ENCODE measurements at places on chromosomes 4 and X. TPM values are rescaled to one million over a fixed set of nuclear protein-coding genes. Genes with fewer than 3 reads are reported as not detected.

The UGT2B11 gene
- not detected for total RNA-seq

The ZFYVE28 gene
- 2.7 TPM for total RNA-seq

The GAGE2A gene
- total RNA-seq: not detected

The GUCY1B1 gene
- 29.6 TPM for total RNA-seq

The NAP1L2 gene
- 2.4 TPM for total RNA-seq

The TEX11 gene
- total RNA-seq: not detected

The GYPB gene
- 0.81 TPM for total RNA-seq

The NAA11 gene
- total RNA-seq: under 0.01 TPM

The RASSF6 gene
- total RNA-seq: 1.3 TPM

The TMPRSS11A gene
- not detected for total RNA-seq

The SPANXB1 gene
- not detected for total RNA-seq

All from hematopoietic multipotent progenitor cell (in vitro differentiated cells).